ENCODE measurements at places on chromosomes 6 and 20.

GRCh38 chr6:13063300-13063918 lies 264.9 kb downstream of the TBC1D7 start:
- no peak for DNase-seq

- DNase-seq, result no peak
Observed at GRCh38 chr6:128487055-128487454, 33.3 kb downstream of the PTPRK start.

GRCh38 chr20:10047427-10047826 lies 12.6 kb downstream of the ANKEF1 start:
- no peak for DNase-seq

DNA sequence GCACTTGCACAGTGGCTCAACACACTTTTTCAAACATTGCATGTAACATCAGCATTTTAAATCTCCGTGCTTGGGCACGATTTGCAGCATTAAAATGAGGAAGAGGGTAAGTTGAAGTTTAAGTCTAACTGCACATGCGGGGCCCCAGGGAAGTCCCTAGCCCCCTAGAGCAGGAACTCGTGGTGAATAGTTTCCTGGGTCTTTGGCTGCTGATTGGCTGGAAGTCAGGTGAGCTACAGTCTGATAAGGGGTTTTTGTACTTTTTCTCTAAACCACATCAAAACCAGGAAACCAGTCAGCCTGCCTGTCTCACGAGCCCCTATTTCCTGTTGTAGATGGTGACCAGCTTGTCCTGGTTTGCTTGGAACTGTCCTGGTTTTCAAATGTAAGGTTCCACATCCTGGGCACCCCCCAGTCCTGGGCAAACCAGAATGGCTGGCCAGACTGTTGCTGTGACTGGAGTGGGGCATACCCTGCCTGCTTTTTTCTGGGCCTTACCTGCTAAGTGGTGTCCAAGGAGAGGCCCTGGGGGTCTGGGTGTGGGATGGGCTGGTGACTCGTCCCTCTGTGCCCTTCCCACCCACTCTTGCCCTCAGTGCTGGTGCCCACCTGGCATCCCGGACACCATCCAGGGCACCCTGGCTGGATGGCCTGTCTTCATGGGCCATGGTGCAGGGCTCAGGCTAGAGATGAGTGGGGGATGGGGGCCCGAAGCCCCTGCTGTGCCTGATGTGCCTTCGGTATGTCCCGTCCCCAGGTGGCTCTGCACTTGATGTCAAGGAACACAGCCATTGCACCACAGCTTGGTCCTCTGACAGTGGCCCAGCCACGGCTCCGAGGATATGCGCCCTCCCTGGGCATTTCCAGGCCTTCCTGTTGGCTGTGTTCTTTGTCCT lies 31.8 kb downstream of the SUN5 start:
- DNase-seq, result peak; percentile 74

DNA sequence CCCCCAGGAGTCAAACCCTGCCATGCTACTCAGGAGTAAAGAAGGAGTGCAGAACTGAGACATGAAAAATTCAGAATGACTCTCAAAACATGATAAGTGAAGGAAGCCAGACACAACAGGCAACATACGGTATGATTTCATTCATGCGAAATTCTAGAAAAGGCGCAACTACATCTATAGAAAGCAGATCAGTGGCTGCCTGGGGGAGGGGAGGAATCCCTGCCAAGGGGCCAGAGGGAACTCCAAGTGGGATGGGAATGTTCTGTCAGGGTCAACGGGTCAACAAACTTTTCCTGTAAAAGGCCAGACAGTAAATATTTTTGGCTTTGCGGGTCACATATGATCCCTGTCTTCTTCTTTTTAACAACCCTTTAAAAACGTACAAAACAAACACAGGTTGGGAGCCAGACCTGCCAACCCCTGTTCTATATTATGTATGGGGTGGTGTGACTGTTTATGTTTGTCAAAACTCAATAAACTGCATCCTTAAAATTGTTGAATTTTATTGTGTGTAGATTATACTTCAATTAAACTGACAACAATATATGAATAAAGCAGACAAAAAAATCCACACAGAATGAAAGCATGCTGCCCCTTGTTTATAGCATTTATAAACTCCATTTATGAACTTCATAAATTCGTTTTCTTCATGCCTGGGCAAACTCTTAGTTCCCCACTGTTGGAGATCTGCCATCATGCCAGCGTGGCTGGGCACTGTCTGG lies 56.6 kb upstream of the TRAF3IP2 start:
- no peak for DNase-seq

DNA sequence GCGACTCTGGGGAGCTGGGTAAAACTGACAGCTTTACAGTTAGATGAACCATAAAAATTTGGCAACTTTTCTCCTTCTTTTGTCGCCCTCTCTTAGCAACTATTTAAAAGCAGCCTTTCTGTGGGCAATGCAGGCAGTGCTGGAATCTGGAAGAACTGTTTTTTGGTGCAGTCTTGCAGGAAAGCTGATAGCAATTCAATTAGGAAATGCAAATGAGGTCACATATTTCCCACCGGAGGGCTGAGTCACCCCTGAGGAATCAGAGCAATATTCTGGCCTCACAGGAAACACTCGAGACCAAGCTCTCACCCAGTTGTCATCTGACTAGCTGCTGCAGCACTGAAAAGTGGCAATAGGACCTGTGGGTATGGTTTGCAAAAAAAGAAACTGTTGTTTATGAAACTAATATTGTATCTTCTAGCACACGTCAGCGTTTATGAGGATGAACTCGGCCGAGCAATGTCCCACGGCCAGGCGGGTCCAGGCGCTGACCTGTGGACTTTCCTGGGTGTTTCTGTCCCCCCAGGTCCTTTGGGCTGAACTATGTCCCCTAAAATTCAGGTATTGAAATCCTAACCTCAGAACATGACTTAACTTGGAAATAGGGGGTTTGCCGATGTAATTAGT lies 312.3 kb downstream of the TAF4 start:
- no peak for DNase-seq

- no peak for DNase-seq
Observed at GRCh38 chr6:16041327-16041726, 87.6 kb upstream of the MYLIP start.

GRCh38 chr6:165637586-165637985 lies 25.5 kb downstream of the PDE10A start:
- no peak for DNase-seq

- DNase-seq, result no peak
Observed at GRCh38 chr6:151140767-151141166, 99.0 kb upstream of the AKAP12 start.

- DNase-seq, result no peak
Observed at GRCh38 chr20:31966991-31967655, 828 bp upstream of the XKR7 start.
